Nucleus accumbens (tissue), 56 donors: ENCODE measurements at places on chromosomes 16 and 17.

DNA sequence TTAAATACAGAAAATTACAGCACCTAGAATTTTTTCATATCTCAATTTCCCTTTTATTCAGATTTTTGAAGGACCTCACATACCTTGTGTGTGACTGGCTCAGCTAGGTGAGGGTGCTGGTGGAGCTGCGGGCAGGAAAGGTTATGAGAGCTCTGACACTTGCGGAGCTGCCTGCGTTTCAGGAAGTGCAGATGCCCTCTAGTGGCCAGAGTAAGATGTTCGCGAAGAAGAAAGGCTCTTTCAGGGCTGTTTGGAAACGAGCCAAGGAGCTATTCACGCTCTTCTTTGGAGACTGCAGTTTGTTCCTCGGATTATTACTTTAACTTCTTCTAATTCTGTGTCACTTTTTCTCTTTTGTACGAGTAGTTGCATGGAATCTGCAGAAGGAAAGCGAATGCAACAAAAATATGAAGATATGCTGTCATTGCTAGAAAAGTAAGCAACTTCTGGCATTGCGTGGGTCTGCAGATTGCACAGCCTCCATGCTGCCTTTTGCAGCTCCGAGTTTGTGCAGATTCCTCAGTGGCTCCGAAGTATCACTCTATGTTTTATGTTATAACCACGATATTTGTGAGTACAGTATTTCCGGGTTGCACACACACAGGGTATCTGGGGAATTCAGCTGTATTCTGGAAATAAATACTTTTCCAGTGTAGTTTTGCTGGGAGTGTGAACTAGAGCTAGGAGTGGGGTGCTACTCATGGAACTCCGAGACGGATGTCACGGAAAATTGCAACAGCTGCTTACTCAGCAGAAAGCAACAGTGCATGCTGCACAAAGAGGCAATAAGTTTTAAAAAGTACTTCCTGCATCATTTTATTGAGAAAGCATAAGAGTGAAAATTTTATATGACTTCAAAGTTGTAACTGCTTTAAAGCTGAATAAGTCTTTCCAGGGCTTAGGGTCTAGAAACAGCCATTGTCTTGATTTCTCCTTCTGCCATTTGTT is 46.3 kb downstream of the DNAH9 start:
- DNase-seq: peak; percentile 25

DNA sequence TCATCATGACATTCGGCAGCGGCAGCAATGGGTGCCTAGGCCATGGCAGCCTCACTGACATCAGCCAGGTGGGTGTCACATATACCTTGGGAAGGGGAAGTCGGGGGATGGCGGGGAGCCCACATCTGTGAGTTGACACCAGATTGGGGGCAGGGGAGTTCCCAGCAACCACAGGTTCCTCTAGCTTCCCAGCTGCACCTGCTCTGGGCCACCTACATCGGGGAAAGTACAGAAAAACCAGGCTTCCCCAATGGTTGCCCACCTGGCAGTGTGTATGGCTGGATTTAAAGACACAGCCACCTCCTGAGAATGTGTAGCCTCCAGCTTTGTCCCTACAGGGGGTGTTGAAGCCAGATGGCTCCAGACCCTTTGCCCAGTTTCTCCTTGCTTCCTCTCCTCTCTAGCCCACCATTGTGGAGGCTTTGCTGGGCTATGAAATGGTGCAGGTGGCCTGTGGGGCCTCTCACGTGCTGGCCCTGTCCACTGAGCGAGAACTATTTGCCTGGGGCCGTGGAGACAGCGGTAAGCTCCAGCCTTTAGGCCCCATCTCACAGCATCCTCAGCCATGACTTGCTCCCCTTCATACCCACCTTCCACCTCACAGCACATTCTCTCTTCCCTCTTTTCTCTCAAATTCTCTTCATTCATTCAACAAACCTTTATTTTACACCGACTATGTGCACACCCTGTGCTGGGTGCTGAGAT is 5.0 kb upstream of the TRAF4 start:
- no peak for DNase-seq

DNA sequence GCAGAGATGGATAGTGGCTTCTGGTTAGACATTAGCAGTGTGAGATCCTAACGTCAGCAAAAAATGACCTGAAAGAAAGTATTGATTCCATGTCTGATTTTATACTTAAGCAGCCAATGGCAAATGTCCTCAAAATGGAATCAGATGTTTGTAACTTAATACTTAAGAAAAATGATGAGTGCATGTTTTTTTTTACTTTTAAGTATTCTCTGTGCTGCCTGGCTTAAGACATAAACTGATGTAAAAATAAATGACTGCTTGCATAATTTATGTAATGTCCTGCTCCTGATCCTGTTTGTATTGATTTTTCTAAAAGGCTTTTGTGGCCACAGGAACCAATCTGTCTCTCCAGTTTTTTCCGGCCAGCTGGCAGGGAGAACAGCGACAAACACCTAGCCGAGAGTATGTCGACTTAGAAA is 7.4 kb downstream of the CBFB start:
- DNase-seq: no peak

DNA sequence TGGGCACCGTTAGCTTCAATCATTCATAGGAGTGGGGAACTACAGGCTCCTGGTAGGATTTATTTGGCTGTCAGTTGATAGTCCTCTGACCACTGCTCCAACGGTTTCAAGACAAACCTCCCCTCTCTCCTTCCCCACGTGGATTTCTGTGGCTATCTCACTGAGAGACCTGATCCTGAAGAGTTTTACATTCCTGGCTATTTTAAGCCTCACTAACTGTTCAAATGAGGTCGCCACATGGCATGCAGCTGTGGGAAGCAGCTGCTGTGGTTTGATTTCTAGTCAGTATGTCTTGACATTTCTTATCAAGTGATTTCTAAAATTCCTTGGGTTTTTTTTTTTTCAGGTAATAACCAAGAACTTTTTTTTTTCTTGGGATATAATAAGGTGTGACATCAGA is 38.3 kb downstream of the CDK5R1 start:
- DNase-seq: no peak

DNA sequence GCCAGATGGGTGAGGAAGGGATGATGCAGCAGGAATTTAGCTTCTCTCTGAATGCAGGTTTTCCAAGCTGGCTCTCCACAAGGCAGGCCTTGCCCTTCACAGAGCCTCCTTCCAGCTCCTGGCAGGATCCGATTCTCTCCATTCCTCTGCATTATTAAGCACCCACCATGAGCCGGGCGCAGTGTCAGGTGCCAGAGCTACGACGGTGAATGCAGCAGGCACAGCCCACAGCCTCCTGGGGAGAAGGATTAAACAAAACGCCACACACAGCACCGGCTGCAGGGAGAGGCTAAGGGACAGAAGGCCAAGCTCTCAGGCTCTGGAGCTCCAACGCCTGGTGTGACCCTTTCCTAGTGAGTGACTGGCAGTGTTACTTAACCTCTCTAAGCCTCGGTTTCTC is 7.1 kb upstream of the MT2A start:
- DNase-seq: no peak

DNA sequence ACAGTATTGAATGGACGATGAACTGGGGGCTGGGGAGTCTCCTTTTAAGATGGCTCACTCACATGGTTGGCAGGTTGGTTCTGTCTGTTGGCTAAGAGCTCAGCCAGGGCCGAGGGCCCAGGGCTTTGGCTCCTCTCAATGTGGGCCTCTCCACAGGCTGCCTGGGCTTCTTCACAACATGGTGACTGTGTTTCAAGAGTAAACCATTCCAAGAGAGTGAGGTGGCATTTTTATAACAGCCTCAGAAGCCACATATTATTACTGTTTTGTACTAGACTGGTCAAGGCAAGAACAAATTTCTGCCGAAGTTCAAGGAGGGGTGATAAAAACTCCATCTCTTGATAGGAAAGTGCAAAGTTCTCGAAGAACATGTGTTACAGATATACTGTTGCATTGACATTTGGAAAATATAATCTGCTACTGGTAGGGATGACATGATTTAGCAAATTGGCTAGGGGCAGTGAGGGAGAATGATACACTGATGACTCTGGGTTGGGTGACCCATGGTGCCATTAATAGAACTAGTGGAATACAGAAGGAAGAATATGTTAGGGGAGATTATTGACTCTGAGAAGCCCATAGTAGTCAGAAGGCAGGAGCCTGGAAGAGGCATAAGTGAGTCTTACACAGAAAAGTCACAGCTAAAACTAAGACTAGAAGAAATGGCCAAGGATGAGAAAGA is 13.7 kb downstream of the KRABD2 start:
- DNase-seq: peak; percentile 16

- DNase-seq: no peak
Observed at GRCh38 chr17:74491626-74492025, 25.2 kb downstream of the CD300A start.

DNA sequence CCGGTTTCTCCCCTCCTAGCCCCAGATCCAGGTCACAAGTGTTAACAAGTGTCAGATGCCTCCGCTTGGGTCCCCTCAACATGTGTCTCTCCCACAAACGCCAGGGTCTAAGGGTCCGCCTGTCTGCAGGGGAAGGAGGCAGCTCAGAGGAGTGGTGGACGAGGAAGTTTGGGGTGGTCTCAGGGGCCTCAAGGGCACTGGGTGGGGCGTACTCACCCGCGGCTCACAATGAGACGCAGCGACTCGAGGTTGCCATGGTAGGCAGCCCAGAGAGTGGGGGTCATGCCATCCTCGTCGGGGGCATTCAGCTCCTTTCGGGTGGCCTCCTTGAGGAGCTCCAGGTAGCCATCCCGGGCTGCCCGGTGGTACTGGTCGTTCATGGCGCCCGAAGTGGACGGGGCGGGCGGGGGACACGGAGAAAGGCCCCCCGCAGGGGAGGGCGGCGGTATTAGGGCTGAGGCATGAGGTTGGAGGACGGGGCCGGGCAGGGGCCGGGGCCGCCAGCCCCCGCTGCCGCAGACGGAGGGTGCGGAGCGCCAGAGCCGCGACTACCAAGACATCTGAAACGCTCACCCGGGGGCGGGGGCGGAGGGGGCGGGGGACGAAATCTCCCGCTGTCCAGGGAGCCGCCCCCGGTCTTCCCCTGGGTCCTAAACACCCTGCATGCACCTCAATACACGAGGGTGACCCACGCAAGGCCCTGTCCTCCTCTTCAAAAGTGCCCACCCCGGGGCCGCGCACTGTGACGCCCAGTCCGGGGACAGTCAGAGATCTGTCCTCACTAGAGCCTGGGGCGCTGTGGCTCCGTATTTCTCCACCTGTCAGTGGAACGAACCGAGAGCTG is at the start of gene USH1G:
Gene USH1G (minus strand): TSS at position 562 of the 844 bp plus-strand sequence. CDS start 182 bp downstream, at position 380.
- DNase-seq: no peak

DNA sequence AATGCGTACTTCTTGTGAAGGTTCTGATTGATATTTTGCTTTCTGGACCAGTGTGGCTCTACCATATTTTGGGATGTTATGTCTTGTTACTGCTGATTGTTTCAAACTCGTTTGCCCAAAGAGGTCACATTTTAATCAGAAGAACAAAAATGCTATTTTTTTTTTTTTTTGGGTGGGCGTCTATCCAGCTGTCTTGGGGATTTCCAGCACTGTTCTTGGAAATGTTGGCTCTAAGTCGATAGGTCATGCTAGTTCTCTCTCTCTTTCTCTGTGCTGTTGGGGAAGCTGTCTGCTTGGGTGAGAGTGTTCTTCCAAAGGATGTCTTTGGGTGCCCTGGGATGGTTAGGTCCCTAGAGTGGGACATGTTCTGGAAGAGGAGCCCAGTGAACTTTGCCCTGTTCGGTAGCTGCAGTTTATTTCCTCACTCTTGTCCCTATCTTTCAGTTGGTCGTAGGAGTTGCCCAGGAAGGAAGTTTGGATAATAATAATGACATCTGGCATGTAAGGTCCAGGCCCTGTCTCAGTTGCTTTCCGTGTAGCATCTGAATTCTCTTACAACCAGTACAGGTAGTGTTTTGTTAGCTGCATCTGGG is 2.9 kb downstream of the IRF8 start:
- DNase-seq: no peak

DNA sequence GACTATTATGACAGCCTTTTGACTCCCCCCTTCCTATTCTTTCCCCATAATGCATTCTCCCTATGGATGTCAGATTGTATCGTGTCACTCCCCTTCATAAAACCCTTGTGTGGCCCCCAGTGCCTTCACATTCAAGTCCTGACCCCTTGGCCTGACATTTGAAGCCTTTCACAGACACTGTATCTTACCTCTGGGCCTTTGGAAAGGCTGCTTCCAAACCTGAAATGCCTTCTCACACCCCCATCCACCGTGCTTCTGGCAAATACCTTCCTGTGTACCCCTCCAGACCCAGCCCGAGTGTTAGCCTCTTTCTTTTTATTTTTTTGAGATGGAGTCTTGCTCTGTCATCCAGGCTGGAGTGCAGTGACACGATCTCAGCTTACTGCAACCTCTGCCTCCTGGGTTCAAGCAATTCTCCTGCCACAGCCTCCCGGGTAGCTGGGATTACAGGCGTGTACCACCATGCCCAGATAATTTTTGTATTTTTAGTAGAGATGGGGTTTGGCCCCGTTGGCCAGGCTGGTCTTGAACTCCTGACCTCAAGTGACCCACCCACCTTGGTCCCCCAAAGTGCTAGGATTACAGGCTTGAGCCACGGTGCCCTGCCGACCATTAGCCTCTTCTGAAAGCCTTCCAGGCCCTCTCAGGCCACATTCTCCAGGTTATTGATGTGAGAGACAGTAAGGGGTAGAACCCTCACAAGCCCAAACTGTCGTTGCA is 2.1 kb downstream of the ARMC5 start:
- DNase-seq: no peak

DNA sequence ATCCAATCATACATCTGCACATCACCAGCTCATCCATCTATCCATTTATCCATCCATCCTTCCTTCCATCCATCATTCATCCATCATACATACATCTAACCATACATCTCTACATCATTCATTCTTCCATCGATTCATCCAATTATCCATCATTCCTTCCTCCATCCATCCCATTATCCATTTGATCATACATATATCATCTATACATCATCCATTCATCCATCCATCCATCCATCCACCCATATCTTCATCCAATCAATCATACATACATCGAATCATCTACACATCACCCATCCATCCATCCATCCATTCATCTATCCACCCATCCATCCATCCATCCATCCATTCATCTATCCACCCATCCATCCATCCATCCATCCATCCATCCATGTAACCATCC is 29.3 kb upstream of the STH start:
- DNase-seq: no peak

- no peak for DNase-seq
Observed at GRCh38 chr17:49779739-49780231, 8.7 kb upstream of the KAT7 start.
